ENCODE measurements at places on chromosomes 3 and 15.
A peak's percentile ranks its signal among the peaks of the same experiment; 100 is the strongest.

GRCh38 chr15:82803793-82804574 is 1.9 kb downstream of the FSD2 start:
- DNase-seq = no peak

DNA sequence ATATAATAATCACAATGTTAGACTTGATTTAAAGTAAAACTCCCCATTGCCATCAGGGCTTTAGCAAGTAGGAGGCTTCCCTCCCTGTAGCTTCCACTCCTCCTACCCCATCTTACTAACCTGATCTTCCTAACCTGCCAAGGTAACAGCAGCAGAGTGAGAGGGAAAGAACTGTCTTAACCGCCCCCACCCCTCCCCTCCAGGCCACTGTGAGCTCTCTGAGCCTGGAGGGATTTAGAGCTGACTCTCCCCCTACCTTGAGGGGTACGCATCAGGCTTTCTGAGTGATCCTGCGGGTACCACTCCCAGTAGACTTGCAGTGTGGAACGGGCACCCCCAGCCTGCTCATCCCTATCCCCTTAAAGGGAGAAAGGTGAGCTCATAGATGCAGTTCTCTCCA is 11.4 kb upstream of the PRSS50 start:
- DNase-seq = no peak

DNA sequence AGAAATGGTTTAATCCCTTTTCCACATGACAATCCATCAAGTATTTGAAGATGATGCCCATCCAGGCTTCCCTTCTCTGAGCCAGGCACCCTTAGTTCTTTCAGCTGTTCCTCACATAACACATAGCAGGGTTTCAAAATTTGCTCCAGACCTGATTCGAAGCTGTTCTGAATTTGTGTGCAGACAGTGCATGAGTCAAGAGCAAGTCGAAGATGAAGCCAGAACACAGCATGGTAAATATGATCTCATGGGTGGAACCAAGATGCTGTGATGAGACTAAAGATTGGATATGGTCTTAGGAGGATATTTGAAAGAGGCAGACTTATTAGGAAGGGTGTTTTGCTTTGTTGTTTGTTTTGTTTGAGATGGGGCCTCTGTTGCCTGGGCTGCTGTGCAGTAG is 32.6 kb upstream of the PDE8A start:
- DNase-seq = no peak

GRCh38 chr3:156429125-156429524 is 125.8 kb downstream of the SSR3 start:
- DNase-seq = no peak

- DNase-seq = no peak
These were observed 66.0 kb upstream of the CMSS1 start for GRCh38 chr3:99751649-99752048.

DNA sequence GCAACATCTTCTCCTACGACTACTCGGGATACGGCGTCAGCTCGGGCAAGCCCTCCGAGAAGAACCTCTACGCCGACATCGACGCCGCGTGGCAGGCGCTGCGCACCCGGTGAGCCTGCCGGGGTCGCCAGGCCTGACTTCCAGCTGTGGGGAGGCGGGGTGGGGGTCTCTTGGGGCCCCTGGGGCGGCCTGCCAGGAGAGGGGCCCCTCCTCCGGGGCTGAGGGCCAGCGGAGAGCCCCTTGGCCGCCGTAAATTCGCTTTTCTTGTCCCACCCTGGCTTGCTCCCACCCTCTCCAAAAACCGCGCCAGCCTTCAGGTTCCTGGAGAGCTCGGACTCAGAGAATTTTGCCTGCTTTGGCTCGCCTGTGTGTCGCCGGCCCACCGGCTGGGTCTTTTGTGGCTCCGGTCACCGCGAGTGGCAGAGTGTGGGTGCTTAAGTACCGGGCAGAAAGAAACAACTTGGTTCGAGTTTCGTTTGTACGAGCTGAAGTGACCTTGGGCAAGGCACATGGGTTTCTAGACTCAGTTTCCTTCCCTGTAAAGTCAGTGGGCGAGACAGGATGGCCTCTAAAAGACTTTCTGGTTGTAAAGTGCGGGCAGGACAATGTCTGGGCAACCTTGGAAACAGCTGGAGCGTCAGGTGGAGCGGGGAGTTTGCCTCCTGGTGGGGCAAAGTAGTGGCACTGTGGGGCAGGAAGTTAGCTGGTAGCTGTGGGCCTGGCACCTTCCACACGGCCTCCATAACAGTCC is 976 bp downstream of the ABHD17C start:
- DNase-seq = peak; percentile 5

DNA sequence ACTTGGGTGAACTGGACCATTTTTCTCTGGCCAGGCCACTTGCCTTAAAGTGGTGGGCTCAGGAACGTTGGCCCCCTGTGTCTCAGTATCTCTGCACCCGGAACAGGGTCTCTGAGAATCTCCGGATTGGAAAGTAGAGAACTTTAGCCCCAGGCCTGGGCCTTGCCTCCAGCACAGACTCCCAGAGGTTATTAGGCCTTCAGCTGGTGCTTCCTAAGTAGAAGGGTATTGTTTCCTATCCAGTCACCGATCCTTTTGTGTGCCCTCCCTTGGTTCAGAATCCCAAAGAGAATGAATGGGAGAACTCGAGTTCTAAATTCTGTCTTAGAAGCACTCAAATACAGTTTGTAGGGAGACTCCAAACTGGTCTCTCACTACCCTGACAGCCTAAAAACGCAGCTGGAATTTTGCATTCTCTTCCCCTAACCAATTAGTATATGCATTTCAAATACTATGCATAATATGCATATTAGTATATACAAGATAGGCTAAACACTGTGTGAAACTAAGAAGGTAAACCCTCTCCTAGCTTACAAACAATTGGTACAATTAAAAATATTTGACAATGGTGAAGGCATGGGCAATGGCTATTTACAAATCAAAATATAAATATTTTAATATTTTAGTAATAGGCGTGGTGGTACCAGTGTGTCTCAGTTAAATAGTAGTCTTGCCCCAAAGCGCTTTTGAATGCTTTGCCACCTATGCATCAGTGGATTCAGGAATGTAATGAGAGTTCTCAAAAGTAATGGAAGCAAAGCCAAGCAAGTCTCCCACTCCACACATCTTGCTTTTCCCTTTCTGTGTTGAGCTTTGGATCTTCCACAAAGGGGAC is 48.5 kb upstream of the SLC4A7 start:
- DNase-seq = no peak

DNA sequence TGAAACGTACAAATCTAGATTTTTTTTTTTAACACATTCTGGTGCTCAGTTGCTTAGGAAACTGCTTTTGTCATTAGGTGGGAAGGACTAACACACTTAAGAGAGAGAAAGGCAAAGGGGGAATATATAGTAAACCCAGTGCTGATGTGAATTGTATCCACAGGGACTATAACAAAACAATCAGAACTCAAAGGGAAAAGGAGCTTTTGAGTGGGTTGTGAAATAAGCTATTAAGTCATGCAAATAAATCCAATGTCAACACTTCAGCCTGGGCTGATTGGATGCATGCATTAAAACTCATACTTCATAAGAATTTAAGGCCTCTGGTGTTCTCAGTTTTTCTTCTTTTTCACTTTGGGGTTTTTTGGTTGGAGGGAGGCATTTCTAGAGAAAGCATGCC is 628.9 kb downstream of the FHIT start:
- no peak for DNase-seq

- DNase-seq = no peak
These were observed 51.8 kb downstream of the ST3GAL6 start for GRCh38 chr3:98814817-98815420.

- no peak for DNase-seq
These were observed 19.5 kb downstream of the LIPH start for GRCh38 chr3:185532901-185533300.

- DNase-seq = no peak
These were observed 55.7 kb upstream of the TMEM115 start for GRCh38 chr3:50415061-50415460.

DNA sequence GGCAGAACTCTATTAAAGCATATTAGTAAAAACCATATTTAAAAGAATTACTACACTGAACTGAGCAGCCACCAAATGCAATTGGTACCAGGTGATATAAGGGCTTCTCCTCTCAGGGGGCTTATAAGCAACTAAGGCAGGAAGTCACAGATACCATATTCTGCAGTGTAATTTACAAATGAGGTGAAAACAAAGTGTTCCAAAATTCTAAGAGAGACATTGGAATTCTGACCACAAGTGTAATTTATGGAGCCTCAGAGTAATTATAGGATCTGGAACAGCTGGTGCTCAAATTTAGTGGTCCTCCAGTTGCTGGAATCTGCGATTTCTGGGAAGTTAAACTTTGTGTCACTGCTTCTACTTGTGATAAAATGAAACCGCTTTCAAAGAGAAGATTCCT is 3.1 kb upstream of the NR1I2 start:
- no peak for DNase-seq

DNA sequence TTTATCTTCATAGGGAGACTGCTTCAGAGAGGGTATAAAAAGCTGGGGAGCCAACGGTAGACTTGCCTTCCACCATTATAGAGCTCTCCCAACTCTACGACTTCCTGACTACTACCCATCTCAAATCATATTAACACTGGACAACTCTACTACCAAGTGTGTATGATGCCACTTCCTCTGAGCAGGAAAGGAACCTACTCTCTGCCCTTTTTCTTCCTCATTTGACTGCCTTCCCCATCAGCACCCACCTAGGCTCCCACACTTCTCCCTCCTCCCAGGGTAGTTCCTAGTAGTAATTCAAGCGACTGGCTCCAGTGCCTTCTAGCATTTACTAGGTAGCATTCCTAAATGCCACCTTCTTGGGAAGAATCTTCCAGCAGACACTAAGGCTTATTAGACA is 24.5 kb upstream of the TBL1XR1 start:
- no peak for DNase-seq

GRCh38 chr15:79635897-79636561 is 203.9 kb downstream of the MINAR1 start:
- DNase-seq = no peak

DNA sequence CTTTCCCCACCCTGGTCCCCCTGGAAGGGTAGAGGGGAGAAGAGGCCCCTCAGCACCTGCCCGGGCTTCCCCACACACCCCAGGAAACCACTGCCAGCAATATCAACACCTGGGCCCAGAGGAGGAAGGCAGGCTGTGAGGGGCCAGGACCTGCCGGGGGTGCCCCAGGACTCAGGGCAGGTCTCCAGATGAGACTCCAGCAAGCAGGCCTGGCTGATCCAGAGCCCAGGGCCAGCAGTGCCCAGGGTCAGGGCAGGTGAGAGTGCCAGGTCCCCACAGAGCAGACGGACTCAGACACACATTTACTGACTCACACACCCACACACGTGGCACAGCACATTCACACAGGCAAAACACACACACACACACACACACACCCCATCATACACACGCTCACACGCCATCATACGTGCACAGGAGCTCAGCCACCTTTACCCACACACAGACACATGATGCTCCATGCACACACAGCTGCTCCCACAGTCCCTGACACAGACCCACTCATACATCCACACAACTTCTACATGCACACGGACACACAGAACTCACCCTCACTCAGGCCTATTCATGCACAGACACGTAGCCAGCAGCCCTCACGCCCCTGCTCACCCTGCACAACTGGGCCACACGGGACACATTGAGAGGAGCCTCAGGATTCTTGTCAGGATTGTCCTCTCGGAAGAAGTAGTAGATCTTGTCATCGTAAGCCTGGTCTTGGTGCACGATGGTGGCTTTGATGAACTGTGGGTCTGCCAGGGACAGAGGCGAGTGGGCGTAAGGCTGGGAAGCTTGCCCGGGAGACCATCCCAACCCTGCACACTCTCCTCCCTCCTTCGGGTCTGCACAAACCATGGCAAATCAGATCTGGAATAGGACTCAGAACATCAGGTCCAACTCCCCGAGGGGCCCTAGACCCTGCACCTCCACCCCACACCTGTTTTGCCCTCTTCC is 17.5 kb downstream of the SEMA7A start:
- DNase-seq = no peak

- no peak for DNase-seq
These were observed 308.2 kb downstream of the ULK4 start for GRCh38 chr3:41653571-41654239.

DNA sequence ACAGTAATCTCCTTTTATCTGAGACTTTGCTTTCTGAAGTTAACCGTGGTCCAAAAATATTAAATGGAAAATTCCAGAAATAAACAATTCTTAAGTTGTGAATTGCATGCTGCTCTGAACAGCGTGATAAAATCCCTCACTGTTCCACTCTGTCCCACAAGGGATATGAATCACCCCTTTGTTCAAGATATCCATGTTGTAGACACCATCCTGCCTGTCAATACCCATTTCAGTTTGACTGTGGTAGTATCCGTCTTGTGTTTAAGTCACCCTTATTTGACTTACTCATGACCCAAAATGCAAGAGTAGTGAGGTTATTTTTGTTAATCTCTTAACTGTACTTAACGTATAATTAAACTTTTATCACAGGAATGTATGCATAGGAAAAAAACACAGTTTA is 435.0 kb downstream of the SHQ1 start:
- no peak for DNase-seq

All from CD8-positive, alpha-beta T cell (primary cell).